ENCODE measurements at places on chromosomes 6 and 20. TPM values are rescaled to one million over a fixed set of nuclear protein-coding genes. Genes with fewer than 3 reads are reported as not detected.

SCRT2 gene
- not detected for total RNA-seq

SMLR1 gene
- not detected for total RNA-seq

FERMT1 gene
- total RNA-seq, result 3.3 TPM

BANF2 gene
- not detected for total RNA-seq

RIPPLY2 gene
- total RNA-seq, result not detected

SEMG1 gene
- not detected for total RNA-seq

BTNL2 gene
- not detected for total RNA-seq

FLRT3 gene
- total RNA-seq, result 5.1 TPM

All from fibroblast of lung (primary cell).